Heart right ventricle (tissue), 16 donors: ENCODE measurements at places on chromosomes 6 and 20. TPM values are rescaled to one million over a fixed set of nuclear protein-coding genes. Genes with fewer than 3 reads are reported as not detected.
A peak's percentile ranks its signal among the peaks of the same experiment; 100 is the strongest.

- DNase-seq, result peak; percentile 64
Measured at GRCh38 chr20:36827541-36828279, 48.2 kb upstream of the TLDC2 start.

RRP36 gene
- total RNA-seq, result 31.1 TPM

GRCh38 chr20:60206259-60206658 is 248.0 kb downstream of the CDH26 start:
- DNase-seq, result no peak

- DNase-seq, result no peak
Measured at GRCh38 chr20:24873025-24873620, 75.9 kb upstream of the CST7 start.

- no peak for DNase-seq
Measured at GRCh38 chr6:138030872-138031271, 76.3 kb downstream of the PERP start.

ERVFRD-1 gene
- total RNA-seq, result not detected

DNA sequence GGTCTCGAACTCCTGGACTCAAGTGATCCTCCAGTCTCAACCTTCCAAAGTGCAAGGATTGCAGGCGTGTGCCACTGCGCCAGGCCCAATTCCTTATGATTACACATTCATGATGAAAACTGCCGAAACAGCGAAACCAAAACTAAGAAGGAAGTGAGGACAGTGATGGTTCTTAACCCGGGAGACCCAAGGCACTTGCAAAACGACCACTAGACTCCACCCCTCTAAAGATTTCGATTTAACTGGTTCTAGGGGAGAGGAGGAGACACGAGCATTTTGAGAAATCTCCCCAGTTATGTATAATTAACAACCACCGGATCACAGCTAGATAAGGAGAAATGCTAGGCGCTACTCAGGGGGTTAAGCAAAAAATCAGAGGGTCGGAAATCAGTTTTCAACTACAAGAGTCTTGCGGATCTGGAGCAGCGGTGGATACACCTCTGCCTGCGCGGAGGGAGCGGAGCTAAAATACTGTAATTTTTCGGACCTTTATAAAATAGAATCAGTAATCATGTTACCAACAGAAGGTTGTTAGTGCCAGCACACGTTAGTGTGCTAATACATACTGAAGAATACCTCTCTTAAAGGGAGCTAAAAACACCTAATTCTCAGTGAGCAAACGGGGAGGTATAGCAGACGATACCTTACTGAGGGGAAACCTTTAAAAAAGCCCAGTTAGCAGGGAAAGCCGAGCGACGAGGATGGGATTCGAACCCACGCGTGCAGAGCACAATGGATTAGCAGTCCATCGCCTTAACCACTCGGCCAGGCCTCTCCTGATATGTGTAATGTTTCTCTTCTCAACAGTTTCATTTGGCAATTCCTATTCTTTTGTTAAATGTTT is 60.0 kb upstream of the BTN3A2 start:
- peak; percentile 53 for DNase-seq

GRCh38 chr6:42095776-42096541 is 45.6 kb downstream of the TAF8 start:
- DNase-seq, result no peak

DNA sequence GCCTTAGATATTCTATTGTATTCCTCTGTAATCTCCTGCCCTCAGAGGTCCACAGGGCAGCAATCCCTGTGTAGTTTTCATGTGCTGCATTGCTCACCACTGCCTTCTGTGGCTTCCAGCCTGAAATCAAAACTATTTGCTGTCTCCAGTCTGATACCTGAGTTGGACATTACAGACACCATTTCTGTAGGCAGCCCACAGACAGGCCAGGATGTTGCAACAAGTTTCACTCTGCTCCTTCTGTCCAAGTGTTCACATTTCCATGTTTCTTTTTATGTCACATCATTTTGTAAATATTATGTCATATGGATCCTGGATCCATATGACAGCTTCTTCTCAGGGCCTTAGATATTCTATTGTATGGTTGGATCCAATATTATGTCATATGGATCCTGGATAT is 21.7 kb downstream of the ECI2 start:
- DNase-seq, result no peak

- no peak for DNase-seq
Measured at GRCh38 chr6:304833-305370, 12.6 kb downstream of the DUSP22 start.

TGM2 gene
- total RNA-seq, result 383 TPM

ROS1 gene
- 0.05 TPM for total RNA-seq

DNA sequence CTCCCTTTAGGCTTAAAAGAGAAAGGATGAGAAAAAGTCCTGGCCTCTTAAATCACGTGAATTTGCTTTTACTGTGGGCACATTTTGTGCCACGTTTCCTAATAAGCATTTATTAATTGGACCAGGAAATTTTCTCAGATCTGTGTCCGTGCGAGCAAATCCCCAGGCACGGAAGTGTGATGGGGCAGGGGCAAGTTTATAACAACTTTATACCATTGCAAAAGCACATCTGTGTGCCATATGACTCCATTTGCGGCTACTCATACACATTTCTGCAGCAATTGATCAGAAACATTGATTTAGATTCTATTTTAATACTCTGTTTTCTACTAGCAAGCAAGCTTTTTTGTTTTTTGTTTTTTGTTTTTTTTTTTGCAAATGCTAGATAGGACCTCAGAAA is 373.2 kb downstream of the TAF4 start:
- DNase-seq, result no peak

MMP24 gene
- total RNA-seq, result 0.10 TPM

DNA sequence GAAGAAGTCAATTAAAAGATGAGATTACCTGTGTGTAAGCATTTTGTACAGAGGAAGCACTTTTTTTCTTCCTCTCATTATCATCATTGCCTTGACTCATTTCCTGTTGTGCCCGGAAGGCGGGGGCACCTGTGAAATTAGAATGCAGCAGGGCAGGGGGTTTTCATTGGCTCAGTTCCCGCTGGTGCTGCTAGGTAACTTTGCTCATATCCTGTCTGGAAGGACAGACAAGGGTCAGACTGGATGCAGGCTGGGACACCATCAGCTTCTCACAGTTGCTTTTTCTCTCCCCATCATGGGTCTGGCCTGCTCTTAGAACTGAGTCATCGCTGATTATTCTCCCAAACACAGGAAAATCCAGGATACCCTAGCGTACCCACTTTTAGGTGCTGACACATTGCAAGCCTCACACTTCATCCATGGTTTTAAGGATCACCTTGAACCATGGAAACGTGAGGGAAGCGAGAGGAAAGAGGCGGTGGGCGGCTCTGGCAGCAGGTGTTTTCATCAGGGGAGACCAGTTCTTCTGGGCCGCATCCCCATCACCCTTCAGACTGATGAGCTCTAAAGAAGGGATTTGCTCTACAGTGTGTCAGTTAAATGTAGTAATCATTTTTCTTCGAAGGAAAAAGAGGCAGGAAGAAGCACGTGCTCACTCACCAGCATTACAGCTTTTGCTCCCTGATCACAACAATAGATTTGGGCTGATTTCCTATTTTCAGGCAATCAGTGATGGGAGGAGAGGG is 195.7 kb upstream of the SASH1 start:
- DNase-seq, result no peak

GRCh38 chr6:44833248-44833647 is 445.7 kb downstream of the CDC5L start:
- DNase-seq, result no peak

- no peak for DNase-seq
Measured at GRCh38 chr6:139970591-139970991, 596.1 kb upstream of the CITED2 start.
